ENCODE measurements at places on chromosomes 7 and 10.

DNA sequence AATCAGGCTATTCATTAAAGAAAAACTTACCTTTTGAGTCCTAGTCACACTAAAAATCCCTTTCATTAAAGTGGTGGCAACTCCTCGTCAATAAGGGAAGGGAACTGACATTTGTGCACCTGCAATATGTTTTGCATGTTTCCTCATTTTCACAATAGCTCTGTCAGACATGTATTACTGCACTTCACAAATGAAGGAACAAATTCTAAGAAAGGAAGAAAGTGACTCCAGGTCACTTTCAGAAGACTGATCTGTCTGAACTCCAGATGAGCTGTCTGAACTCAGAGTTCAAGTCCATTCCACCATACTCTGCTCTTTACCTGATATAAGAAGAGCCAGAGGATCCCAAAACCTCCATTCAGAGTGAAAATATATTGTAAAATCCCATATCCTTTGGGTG, 50.3 kb upstream of the GSAP start:
- DNase-seq: no peak

DNA sequence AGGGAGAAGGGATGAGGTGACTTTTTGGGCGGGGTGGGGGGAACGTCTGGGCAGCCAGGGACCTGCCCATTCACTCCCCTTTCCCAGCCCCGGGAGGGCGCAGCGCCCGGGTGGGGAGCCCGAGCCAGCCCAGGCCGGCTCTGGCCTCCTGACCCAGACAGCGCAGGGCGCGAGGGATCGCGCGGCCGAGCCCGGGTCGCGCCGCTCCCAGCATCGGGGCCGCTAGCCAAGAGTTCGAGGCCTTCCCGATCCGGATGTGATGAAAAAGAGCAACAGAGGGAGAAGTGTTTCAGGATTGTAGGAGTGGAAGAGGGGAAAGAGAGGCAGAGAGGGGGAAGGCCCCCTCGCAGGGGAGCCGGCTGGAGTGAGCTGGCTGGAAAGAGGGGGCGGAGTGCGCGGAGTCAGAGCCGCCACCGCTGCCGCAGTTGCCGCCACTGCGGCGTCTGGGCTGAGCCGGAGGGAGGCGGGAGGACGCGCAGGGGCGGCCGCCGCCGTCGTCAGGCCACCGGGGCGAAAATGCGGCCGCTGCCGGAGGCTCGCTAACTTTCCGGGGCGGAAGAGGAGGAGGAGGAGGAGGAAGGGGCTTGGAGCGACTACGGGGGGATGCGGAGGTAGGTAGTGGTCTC, at the start of gene MDFIC:
TSS of gene MDFIC (plus strand) at position 69 of the 626 bp plus-strand sequence. CDS start 940 bp downstream, outside the sequence.
- DNase-seq: no peak

GRCh38 chr10:116973946-116974455, 31.0 kb downstream of the SHTN1 start:
- no peak for DNase-seq

GRCh38 chr10:49747303-49747646, 14.8 kb downstream of the OGDHL start:
- DNase-seq: no peak

DNA sequence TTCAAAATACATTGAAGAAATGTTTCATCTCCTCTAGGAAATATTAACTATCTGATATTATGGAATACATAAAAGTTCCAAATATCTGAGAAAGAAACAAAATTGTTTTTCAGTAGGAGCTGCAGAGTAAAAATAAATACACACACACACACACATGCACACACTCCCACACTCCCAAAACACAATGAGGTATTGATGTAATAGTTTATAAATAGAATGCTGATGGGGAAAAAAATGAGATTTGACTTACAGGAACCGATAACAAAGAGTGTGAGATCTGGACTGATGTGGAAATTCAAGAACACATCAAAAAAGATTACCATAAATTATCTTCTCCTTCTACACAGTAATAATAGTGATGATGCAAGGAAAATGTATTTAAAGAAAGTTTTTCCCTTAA, 438.0 kb upstream of the CELF2 start:
- no peak for DNase-seq
